SHP77 treated with DMSO at 0.1 percent for 48 hours (cell line): ENCODE measurements at places on chromosomes 12 and 14.

DNA sequence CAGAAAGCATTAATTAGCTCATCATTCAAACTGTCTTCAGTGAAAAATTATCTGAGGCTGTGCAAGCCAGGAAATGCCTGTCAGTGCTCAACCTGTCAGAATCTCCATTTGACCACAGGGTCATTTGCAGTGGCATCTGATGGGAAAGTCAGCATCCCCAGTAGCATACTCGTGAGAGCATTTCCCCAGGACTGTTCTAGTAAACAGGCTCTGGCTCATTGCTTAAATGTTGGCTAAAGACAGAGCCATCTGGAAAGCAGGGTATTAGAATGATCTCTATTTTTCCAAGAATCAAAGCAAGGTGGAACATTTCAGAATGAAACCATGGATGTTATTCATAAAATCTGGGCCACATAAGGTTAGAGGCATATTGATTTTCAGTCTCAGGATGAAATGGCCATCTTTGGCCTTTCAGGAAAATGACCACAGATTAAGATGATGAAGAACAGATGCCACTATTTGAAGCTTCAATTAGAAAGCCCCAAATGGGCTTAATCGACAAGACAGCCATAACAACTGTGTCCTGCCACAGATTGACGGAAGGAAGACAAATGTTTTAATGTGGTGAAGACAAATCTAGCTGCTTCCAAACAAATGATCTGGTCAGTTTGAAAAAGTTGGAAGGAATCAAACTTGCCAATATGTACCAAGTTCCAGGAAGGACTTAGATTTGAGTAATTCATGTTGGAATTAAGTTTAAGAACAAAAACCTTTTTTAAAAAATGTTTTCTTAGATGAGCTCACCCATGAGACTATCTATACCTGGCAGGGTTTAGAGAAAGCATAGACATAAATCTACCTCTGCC lies 94.0 kb upstream of the FAR2 start:
- no peak for DNase-seq

- DNase-seq = peak; percentile 19
These were observed 46.3 kb upstream of the FBXO21 start for GRCh38 chr12:117236456-117237001.

GRCh38 chr14:58639842-58640484 lies 2.2 kb downstream of the DACT1 start:
- DNase-seq = peak; percentile 82

- DNase-seq = no peak
These were observed 3.0 kb downstream of the EVL start for GRCh38 chr14:100067971-100068959.

- DNase-seq = no peak
These were observed 154.1 kb upstream of the FUT8 start for GRCh38 chr14:65258391-65258790.

- DNase-seq = no peak
These were observed 26.4 kb downstream of the CMKLR1 start for GRCh38 chr12:108312693-108313189.

- DNase-seq = no peak
These were observed 1.7 kb downstream of the ATF7 start for GRCh38 chr12:53624458-53624857.

DNA sequence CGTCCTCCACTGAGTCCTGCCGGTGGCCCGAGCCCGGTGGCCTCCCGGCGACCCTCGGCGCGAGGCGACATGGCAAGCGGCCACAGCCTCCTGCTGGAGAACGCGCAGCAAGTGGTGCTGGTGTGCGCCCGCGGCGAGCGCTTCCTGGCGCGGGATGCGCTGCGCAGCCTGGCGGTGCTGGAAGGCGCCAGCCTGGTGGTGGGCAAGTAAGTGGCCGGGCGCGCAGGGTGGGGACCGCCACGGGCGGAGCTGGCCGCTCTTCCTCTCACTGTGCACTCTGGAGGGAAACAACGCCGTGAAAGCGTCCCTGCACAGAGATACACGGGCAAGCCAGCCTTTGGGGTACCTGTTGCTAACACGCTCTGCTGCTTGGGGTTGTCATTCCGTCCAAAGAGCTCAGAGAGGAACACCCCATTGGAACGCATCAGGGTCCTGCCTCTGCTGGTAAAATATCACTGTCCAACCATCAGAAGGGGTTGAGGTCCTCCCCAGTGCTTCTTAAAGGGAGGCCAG lies at the start of gene AMDHD1:
AMDHD1 (plus strand) TSS at position 2 of the 513 bp plus-strand sequence; CDS start at position 70, 68 bp downstream.
- no peak for DNase-seq

DNA sequence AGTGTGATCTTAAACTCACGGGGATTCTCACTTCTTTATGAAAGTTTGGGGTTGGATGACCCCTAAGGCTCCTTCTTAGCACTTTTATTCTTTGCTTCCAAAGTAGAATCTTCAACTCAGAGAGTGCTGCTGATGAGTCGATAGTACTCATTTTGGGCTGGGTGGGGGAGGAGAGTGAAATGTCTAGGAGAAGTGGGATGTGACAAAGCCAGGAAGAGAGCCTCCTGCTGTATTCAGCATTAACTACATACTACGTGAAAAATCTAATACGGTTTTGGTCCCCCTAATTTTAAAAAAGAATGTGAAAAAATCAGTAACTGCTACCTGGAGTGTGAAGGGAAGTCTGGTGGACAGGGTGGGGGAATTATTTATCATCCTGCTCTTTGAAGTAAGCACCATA lies 148.3 kb downstream of the SAMD4A start:
- no peak for DNase-seq

- no peak for DNase-seq
These were observed 7.5 kb upstream of the FOXG1 start for GRCh38 chr14:28758885-28759652.

- DNase-seq = no peak
These were observed 15.8 kb upstream of the PTPRR start for GRCh38 chr12:70936203-70936813.

GRCh38 chr14:44960146-44960545 lies 1.6 kb downstream of the KLHL28 start:
- DNase-seq = no peak

DNA sequence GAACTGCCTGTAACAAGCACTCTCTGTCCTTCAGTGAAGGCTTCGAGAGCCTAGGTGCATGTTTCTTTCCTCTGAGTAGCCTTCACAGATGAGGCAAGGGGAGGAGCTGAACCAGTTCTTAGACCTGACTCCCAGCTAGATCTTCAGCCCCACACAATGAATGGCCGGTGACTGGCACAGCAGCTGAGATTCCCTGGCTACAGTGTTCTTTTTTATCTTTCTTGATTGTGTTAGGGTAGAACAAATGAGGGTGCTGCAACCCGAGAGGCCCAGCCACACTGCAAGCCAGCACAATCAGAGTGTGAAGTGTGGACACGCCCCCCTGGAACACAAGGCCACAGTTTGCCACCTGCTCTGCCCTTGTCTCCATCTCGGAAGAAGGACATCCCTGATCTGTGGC lies 19.1 kb upstream of the COL2A1 start:
- DNase-seq = peak; percentile 17

DNA sequence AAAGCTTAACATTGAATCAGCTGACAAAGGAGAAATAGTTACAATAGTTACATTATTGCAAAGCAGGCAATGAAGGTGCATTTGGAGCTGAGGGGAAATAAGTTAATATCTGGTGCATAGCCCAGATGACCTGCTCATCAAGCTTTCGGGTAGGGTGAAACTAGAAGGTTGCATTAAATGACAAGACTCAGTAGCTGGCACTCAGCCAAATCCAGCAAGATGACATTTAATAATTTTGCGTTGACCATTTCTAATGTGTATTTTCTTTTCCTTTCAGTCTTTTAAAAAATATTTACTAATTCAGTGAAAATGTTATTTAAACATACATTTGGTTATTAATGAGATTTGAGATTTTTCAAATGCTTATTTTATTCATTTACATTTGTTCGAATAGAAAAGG lies 188.6 kb downstream of the SLC5A8 start:
- DNase-seq = no peak

- no peak for DNase-seq
These were observed 336.8 kb upstream of the FKBP4 start for GRCh38 chr12:2457933-2458414.

DNA sequence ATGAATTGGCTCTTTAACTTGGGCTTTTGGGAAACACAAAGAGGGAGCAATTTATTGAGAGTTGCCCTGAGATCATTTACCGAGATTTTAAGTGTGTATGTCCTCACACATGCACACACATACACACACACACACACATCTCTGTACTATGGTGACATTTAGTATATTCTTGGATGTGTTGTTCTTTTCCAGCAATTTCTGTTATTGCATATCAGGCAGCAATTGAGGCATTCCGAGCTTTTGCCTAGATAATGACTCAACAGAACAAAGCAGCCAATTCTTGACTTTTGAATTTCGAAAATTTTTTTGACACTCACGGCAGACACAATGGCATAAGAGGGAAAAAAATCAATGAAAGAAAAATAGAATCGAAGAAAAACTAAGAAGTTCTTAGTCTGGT lies 248.5 kb downstream of the DUSP6 start:
- no peak for DNase-seq

- no peak for DNase-seq
These were observed 75.1 kb downstream of the PELI2 start for GRCh38 chr14:56193347-56193746.

DNA sequence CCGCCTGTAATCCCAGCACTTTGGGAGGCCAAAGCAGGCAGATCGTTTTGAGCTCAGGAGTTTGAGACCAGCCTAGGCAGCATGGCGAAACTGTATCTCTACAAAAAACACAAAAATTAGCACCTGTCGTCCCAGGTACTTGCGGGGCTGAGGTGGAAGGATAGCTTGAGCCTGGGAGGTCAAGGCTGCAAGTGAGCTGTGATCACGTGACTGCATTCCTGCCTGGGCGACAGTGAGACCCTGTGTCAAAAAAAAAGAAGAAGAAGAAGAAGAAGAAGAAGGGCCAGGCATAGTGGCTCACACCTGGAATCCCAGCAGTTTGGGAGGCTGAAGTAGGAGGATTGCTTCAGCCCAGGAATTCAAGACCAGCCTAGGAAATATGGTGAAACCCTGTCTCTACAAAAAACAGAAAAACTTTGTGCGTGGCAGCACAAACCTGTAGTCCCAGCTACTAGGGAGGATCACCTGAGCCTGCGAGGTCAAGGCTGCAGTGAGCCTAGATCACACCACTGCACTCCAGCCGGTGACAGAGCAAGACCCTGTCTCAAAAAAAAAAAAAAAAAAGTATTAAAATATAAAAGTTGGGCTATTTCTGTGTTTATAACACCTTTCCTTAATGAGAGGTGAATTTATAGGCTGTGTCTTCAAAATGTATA lies 15.5 kb downstream of the RXYLT1 start:
- DNase-seq = no peak

- DNase-seq = no peak
These were observed 42.6 kb downstream of the FRS2 start for GRCh38 chr12:69512820-69513219.

- DNase-seq = no peak
These were observed 578.0 kb upstream of the MGAT4C start for GRCh38 chr12:86834217-86834616.

- DNase-seq = no peak
These were observed 33.5 kb downstream of the JDP2 start for GRCh38 chr14:75461303-75461702.

DNA sequence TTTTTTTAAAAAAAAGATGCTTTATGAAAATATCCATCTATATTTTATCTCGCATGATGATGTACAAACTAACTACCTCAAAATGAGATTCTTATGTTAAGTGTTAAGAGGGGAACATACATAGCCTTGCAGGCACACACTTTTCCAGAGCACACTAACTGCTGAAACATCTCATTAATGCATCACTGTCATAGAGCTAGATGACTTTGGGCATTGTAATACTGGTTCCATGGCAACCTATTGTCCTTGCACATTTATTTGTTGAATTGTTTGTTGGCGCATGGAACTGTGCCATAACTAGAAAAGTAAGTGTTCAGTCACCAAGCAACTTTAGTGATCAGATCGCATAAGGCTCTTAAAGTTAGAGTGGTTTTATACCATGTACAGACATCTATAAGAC lies 348.3 kb downstream of the GALC start:
- no peak for DNase-seq

DNA sequence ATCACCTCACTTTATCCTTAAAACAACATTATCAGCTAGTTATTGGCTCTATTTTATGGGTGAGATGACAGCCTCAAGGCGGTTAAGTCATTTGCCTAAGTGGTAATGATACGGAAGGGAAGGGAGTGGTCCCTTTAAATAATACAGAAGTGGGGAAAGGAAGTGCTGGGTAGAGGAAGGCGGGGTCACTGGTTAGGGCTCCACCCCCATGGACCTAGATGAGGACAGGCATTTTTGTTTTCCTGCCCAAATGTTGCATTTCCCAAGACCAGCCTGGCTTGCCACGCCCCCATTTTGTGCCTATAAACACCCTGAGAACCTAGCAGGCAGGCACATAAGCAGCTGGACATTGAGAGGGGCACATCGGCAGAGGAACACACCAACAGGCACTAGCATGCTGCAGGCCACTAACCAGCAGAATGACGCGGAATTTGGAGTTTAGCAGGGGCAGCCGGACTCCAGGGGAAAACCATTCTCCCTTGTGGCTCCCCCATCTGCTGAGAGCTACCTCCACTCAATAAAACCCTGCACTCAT lies 100.9 kb downstream of the EPS8 start:
- DNase-seq = no peak

- no peak for DNase-seq
These were observed 23.8 kb downstream of the JAG2 start for GRCh38 chr14:105144666-105145380.

DNA sequence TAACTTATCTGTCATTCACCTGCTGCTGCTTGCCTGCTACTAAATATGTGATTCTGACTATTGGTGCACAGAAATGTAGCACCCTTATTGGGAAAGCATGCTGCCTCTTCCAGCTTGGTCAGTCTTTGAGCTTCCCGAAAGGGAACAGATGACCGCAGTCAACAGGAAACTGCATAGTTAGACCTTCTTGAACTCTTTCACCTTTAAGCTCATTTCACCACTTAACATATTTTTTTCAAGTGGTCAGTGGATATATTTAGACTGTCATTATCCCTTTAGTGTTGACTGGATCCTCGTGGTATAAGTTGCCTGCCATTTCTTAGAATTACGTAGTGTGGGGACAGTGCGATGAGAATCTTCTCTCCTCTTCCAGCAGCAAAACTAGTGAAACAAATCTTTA lies 224.9 kb downstream of the FBXL14 start:
- DNase-seq = no peak

DNA sequence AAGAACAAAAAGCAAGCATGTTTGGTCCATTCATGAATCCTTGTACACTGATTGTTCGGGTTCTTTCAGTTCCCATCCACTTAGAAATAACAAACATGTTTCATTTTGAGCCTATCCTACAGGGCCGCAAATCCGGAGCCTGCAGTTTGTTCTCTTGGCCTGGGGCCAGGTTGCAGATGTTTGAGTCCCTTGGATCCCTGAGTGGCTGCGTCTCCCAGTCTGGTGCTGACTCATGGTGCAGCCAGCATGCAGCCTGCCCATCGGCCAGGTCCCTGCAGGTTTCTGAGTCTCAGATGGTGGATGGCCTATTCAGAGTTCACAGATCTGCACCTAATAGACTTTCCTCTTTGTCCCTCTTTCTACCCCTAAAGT lies 1.9 kb upstream of the DYNC1H1 start:
- peak; percentile 82 for DNase-seq
